ENCODE measurements at places on chromosomes 4 and X. TPM values are rescaled to one million over a fixed set of nuclear protein-coding genes. Genes with fewer than 3 reads are reported as not detected.

- DNase-seq = no peak
These were observed 163.9 kb upstream of the SLC7A11 start for GRCh38 chr4:138405934-138406567.

- DNase-seq = no peak
These were observed 93.2 kb downstream of the FAM13A start for GRCh38 chr4:88963817-88964216.

- no peak for DNase-seq
These were observed 1.4 kb upstream of the PRPS1 start for GRCh38 chrX:107626916-107627315.

DNA sequence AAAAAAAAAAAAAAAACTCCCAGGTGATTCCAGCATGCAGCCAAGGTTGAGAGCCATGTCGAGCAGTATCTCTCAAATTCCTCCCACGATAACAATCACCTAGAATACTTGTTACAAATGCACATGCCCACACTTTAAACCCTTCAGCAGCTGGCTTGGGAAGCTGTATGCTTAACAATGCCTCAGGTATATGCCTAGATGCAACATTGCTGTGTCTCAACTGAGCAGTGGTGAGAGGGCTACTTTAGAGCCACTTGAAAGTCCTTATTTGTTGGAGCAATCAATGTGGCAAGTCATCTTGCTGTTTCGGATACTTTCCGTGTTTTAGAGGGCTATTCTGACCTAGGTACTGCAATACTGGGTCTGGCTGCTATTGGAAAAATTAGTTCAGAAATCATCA lies 487.4 kb downstream of the INPP4B start:
- DNase-seq = no peak

GRCh38 chr4:87978681-87979080 lies 3.2 kb downstream of the SPP1 start:
- DNase-seq = no peak

DNA sequence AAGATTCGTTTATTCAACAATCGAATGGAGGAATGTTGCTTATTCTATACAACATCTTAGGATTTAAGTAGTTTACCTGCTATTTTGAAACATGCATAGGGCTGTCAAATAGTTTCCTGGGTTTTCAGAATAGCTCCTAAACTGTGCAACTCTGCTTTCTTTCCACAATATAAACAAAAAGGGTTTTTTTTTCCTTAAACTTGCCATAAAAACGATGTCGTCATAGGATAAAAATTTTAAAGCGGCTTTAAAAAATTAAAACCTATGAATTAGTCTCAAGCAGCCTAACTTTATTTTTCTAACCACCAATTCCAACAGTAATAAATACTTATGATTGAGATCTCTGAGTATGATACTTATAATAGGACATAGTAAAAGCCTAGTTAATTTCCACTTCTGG lies 21.6 kb upstream of the STIM2 start:
- no peak for DNase-seq

DNA sequence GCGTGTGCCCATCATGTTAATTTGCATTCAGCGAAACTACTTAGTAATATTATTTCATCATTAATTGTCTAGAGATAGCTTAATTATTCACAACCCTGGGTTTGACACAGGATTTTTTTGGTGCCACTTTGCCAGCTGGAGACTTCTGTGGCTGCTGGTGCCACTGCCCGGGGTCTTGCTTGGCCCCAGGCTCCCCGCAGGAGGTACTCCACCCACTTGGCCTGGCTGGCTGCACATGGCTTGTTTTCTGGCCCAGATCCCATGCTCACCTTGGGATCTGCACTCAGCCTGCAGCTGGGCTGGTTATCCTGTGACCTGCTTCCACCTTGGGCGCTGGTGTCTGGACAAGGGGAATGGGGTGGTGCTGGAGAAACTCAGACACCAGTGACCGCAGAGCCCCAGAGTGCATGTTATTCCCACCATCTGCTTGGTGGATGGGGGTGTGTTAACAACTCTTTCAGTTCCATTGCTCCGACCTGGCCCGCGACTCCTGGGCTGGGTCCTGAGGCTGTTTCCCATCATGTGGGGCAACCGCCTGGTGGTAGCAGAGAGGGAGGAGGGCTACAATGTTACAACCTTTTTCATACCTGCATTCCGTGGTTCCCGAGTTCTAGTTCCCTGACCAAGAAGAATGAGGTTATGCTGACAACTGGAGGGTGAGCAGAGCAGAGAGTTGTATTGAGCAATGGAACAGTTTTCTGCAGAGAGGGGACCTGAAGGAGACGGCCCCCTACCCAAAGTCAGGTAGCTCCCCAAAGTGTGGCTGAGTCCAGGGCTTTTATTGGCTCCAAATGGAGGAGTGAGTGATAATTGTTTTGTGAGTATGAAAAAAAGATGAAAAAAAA lies 1950.0 kb upstream of the IGFBP7 start:
- no peak for DNase-seq

DNA sequence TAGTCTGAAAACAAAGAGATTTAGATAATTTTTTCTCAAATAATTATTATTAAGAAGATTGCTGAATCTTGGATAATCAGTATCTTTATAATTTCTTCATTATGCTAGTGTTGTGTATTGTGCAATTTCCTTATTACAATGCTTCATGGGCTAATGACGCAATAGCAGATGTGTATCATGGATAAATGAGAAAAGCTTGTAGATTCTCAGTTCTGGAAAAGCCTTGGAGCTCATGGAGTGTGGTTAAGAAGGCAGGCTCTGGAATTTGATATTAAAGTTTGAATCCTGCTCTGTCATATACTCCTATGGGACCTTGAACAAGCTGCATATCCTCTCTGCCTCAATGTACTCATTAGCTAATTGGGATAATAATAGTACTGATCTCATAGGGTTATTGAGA lies 18.9 kb upstream of the CXCL8 start:
- no peak for DNase-seq

DNA sequence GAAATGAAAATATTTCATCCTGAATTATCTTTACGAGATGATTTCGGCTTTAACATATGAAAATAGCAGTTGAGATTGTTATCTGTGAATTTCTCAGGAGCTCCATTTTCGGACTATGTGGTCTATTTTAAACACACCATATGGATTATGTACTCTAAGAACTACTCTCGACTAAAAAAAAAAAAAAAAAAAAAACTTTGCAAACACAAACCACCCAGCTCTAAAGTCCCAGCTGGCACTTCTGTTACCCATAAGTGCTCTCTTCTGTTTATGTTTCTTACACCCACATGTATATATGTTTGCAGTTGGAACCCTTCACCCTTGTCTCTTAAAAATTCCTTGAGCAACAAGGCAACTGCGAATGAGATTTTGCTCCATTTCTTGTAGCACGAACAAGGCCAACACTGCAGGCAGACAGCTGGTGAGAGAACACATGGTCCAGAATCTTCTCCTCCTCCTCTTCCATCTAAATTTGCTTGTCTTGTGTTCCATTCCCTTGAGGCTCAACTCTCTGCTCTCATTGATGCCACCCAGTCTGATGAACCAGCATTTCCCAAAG lies 172.7 kb upstream of the HCCS start:
- DNase-seq = peak; percentile 96

- no peak for DNase-seq
These were observed 160.6 kb upstream of the GATB start for GRCh38 chr4:151921386-151921785.

GRCh38 chr4:169268951-169269760 lies 1.6 kb downstream of the SH3RF1 start:
- DNase-seq = no peak

DNA sequence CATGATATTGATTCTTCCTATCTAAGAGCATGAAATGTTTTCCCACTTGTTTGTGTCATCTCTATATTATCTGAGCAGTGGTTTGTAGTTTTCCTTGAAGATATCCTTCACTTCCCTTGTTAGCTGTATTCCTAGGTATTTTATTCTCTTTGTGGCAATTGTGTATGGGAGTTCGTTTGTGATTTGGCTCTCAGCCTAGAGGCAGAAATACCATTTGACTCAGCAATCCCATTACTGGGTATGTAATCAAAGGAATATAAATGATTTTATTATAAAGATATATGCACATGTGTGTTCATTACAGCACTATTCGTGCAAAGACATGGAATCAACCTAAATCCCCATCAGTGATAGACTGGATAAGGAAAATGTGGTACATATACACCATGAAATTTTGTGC lies 172.7 kb upstream of the IL15 start:
- no peak for DNase-seq

- DNase-seq = peak; percentile 57
These were observed 249.9 kb upstream of the GATB start for GRCh38 chr4:152010710-152011079.

DNA sequence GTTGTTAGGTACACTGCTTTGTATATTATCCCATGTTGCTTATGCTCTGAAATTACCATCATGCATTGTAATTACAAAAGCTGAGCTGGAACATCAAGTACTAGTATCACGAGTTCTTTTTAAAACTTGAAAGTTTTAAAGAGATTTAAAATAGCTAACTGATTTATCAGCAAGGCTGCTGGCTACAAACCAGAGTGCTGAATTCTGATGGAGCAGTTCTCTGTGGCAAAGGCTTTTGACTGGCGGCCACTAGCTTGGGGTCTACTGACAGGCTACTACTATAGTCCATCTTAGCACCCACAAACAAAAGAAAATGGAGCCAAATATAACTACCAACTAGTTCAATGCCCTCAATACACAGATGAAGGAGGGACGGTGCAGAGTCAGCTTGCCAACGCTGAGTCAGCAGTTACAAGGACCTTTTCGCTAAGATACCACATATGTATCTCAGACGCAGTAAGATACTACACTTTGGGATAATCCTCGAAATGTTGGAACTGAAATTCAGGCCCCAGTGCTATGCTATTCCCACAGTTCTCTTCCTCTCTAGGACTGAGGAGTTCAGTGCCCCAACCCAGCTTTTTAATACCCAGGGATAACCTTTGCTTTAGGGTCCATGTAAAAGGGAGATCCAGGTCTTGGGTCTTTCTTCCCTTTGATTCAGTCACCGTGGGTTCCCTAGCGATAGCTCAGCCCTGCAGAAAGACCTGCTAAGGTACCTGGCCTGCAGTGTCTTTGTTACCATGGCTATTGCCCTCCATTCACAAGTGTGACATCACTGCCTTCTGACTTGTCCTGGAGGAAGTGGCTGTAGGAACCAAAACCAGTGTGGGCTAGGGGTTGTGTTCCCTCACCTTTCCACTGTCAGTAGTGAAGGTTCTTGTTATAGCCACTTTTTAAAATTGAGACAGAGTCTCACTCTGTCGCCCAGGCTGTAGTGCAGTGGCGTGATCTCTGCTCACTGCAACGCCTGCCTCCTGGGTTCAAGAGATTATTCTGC lies 22.8 kb downstream of the MFAP3L start:
- no peak for DNase-seq

- no peak for DNase-seq
These were observed 40.1 kb downstream of the WFS1 start for GRCh38 chr4:6309777-6310176.

GRCh38 chrX:45524296-45524695 lies 323.6 kb upstream of the DIPK2B start:
- DNase-seq = peak; percentile 7

DNA sequence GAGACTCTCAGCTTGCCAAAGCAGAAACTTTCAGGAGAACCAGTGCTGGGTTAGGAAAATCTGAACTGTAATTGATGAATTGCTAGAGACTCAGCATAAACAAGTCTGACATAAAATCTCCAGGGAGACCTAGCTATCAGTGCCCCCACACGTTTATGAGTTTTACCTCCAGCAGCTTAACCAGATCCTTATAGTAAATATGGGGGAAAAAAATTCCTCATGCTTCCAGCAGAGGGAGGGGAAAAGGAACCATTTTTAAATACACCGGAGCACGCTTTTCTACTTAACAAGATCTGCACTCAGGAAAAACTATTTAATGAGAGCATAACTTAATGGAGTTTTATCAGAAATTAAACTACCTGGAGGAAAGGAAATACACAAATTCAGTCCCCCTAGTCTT lies 1040.7 kb upstream of the INTU start:
- DNase-seq = no peak

GRCh38 chr4:75511841-75512240 lies 2.4 kb downstream of the RCHY1 start:
- DNase-seq = no peak

DNA sequence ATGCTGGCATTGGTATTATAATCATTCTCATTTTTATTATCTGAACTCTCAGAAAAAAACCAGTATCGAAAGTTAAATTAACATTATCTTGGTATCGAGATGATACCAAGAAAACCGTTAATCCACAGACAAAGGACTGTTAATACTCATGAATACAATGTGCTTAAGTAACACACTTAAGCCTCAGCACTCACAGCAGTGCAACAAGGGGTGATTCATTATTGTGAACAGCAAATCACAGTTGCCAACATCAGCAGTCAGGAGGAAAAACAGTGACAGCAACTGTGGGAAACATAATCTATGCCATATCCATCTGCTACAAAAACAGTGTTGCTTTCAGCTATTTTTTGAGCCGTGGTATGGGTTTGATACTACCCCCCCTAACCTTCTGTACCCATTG lies 210.9 kb upstream of the ATOH1 start:
- peak; percentile 30 for DNase-seq

DNA sequence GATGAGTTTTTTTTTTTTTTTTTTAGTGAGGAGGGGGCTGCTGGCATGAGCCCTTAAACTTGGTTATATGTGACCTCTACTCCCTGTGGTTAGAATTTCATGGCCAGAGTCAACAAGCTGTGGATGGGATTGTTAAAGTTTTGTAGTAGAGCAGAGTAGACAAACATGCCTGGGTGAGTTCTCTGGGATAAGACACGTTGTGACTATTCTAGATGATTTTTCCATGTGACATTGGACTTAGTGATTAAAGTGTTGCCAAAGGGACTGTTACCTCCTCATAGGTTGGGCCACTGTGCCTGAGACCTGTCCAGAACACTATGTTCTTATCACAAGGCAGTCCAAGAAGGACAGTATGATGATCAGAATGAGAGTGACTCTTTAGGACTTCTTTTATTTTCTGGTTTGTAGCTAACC lies 28.8 kb upstream of the ALB start:
- DNase-seq = no peak

DNA sequence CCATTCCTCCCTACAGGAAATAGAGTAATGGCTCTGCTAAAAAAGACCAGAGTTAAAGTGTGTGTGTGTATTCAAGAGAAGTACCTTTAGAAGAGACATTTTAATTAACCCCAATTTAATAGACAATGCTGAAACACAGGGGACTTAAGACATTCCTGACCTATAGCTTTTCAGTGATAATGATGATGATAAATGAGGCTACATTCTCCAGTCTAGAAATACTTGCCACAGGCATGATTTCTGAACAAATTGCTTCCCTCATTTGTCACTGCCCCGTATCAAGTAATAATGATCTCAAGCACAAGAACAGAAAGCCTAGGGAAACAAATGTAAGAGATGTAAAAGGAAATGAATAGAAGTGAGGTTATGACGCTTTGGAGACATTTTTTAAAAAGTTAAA lies 117.1 kb downstream of the UNC5C start:
- no peak for DNase-seq

- DNase-seq = peak; percentile 31
These were observed 6.4 kb upstream of the FGG start for GRCh38 chr4:154618708-154619315.

CRMP1 gene
- polyA plus RNA-seq = 599 TPM

DMRTC1 gene
- polyA plus RNA-seq = 0.83 TPM

ZFP92 gene
- polyA plus RNA-seq = 0.73 TPM

SUPT20HL2 gene
- polyA plus RNA-seq = not detected

CAPN6 gene
- not detected for polyA plus RNA-seq

CXCL3 gene
- not detected for polyA plus RNA-seq

PDE5A gene
- polyA plus RNA-seq = 8.9 TPM

PPP4R3C gene
- polyA plus RNA-seq = not detected

CTAG1A gene
- polyA plus RNA-seq = not detected

CHST7 gene
- 9.9 TPM for polyA plus RNA-seq

Measured in brain (organoid and tissue), 16 donors.